ENCODE measurements at places on chromosomes 2 and 18. TPM values are rescaled to one million over a fixed set of nuclear protein-coding genes. Genes with fewer than 3 reads are reported as not detected.

Gene DDX18
- polyA plus RNA-seq: 31.1 TPM

- no peak for DNase-seq
These were observed 55.9 kb upstream of the APCDD1 start for GRCh38 chr18:10398571-10398970.

- DNase-seq: no peak
These were observed 981 bp downstream of the RAMP1 start for GRCh38 chr2:237860273-237860935.

GRCh38 chr2:50995610-50996009, 36.3 kb downstream of the NRXN1 start:
- DNase-seq: no peak

DNA sequence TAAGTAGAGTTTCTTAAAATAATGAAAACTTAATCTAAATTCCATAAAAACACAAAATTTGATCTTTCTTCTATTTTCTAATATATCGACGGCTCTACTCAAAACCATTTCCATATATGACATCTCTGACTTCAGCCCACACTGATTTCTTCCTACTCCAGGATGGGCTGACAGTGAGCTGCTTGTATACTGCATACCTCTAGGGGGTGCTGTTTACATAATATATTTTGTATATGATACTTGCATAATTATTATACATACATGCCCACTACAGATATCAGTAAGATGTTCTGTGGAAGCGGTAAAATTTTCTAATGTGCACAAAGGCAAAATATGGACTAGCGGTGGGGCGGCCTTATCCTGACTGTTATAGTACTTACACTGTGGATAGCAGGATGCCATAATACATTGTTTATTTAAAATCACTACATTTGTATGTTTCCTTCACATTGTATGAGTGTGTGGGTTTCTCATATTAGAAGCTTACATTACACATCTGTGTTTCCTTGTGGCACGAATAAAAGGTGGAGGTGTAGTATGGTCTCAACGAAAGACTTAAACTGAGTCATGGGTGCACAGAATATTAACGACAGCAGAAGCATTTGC, 66.1 kb upstream of the NXPH2 start:
- no peak for DNase-seq

Measured in heart left ventricle (tissue), 16 donors.